Dorsolateral prefrontal cortex (tissue), 122 donors: ENCODE measurements at places on chromosomes 16 and 17. TPM values are rescaled to one million over a fixed set of nuclear protein-coding genes. Genes with fewer than 3 reads are reported as not detected.

GRCh38 chr16:5349670-5350517, 252.3 kb upstream of the EEF2KMT start:
- DNase-seq: no peak

- peak; percentile 17 for DNase-seq
Measured at GRCh38 chr17:79487149-79487548, 123.7 kb downstream of the RBFOX3 start.

- no peak for DNase-seq
Measured at GRCh38 chr17:55727920-55728319, 5.3 kb upstream of the TMEM100 start.

- DNase-seq: peak; percentile 84
Measured at GRCh38 chr17:43418441-43419374, 19.9 kb downstream of the ARL4D start.

The HOXB2 gene
- not detected for total RNA-seq

- no peak for DNase-seq
Measured at GRCh38 chr17:27481327-27481726, 25.1 kb downstream of the KSR1 start.

GRCh38 chr17:42221886-42222745, 27.8 kb upstream of the GHDC start:
- DNase-seq: no peak

GRCh38 chr17:15470536-15470935, 3.1 kb upstream of the CDRT4 start:
- DNase-seq: no peak

GRCh38 chr17:81009136-81009535, 17.5 kb downstream of the CHMP6 start:
- DNase-seq: no peak

DNA sequence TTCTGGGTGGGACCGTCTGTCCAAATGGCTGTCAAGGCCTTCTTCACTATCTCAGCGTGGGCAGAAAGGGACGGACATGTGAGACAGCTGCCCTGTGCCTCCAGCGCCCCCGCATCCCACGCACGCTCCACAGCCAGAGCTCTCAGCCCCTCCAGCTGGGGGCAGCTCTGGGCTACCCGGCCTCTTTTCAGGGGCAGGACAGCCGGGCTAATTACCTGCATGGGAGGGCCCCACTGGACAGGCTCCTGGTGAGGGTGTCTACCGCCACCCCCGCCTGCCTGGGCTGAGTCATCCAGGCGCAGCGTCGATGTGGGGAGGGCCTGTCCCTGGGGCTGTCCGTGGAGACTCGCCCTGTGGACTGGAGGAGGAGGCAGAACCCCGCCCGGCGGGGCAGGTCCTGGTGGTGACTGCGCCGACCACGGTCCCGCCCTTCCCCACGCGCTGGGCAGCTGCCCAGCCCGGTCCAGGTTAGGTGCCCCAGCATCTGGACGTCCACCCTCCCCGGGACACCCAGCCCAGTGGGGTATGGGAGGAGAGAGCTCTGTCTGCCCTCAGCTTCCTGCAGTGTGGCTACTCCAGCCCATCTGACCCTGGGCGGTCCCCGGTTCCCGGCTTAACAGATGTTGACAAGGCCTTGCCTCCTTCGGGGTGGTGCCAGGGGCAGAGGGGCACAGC, 5.9 kb upstream of the METRNL start:
- DNase-seq: no peak

GRCh38 chr17:83053739-83054451, 25.5 kb upstream of the METRNL start:
- DNase-seq: peak; percentile 41

The WNT9B gene
- 1.5 TPM for total RNA-seq

The CTRB2 gene
- total RNA-seq: not detected

The CD300LB gene
- not detected for total RNA-seq

GRCh38 chr17:50262001-50262794, 12.1 kb upstream of the TMEM92 start:
- DNase-seq: no peak

The MT3 gene
- 1,151 TPM for total RNA-seq

DNA sequence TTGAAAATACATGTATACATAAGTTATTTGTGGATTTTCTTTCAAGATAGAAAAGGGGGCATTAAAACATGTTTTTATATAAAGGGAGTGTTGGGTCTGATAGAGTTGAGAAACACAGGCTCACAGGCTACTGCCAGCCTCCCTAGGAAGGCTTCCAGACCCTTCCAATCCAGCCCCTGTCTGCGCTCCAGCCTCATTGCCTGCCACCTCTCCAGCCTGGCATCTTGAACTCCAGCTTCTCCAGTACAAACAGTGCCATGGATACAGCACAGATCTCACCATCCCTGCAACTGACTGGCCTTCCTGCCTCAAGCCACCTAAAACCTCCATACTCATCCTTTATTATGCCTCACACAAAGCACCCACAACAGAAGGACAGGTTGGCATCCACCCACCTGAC, 40.7 kb downstream of the CCDC182 start:
- no peak for DNase-seq

The KRT28 gene
- not detected for total RNA-seq

DNA sequence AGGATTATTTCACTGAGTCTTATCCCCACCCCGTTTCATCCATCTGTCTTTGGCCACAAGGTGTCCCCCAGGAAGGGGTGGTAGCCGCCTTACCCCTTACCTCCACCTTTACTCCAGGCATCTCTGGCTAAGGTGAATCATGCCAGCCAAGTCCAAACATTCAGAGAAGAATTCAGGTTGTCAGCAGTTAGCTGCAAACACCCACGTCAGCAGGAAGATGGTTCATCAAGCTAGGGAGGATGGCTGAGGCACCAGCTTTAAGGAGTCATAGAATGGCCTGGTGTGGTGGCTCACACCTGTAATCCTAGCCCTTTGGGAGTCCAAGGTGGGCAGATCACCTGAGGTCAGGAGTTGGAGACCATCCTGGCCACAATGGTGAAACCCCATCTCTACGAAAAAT, 61.0 kb downstream of the RBFOX1 start:
- DNase-seq: no peak

- no peak for DNase-seq
Measured at GRCh38 chr16:83887564-83887963, 11.4 kb upstream of the MLYCD start.

DNA sequence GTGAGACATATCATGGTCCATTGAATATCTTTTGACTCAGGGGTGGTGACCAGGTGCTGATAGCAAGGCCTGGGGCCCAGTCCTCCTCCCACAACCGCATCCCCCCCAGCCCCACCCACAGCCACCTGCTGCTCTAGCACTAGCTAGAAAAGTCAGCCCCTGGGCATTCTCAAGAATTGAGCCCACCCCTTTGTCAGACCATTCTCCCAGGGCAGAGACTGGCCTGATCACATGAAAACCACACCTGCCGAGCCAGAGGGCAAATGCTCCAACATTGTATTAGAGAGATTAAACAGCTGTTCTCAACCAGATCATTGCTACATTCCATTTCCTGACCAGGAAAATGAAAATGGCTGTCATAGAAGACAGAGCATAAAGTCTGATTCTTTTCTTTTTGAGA, 62.4 kb downstream of the RAB11FIP4 start:
- DNase-seq: no peak

DNA sequence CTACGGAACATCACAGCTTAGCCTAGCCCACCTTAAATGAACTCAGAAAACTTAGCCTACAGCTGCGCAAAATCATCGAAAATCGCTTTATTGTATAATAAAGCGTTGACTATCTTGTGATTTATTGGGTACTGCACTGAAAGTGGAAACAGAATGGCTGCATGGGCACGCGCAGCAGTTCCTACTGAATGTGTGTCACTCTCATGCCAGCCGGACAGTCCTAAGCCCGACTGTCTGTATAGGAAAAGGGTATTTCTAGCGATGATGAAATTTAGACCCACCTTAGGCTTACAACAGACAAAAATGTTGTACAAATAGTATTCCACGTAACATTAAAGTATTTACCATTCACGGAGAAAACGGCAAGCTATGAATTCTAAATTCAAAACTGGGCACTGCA, 9.3 kb downstream of the FBXO31 start:
- no peak for DNase-seq

DNA sequence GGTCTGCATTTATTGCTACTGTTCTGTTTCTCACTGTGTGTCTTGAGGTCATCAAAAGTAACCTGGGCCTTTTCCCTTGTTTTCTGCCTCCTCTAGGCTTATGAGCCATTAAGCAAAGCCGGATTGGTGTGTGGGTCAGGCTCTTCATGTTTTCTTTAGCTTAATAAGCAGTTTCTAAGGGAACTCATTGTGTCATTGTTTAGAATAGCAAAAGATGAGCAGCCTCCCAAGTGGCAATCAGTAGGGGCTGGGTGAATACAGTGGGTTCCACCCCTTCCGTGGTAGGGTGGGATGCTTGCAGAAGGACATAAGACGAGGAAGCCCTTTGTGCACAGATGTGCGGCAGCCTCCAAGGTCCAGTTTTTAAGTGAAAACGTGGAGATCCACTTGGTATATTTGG, 34.5 kb downstream of the ABCC1 start:
- DNase-seq: no peak

DNA sequence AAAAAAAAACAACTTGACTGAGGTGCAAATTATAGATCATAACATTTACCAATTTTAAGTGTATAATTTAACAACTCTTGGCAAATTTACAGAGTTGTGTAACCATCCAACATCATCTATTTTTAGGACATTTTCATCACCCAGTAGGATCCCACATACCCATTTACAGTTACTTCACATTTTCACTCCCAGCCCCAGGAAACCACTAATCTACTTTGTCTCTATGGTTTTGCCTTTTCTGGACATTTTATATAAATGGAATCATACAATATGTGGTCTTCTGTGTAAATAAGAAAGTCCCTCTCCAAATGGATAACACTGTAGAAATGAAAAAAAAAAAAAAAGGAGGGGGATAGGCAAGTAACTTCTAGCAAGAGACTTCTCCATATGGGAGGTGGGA, 26.1 kb upstream of the XYLT1 start:
- DNase-seq: no peak
